ENCODE measurements at places on chromosomes 12 and 14.
A peak's percentile ranks its signal among the peaks of the same experiment; 100 is the strongest.

- DNase-seq: no peak
Measured at GRCh38 chr14:31300296-31300695, 92.7 kb upstream of the HECTD1 start.

DNA sequence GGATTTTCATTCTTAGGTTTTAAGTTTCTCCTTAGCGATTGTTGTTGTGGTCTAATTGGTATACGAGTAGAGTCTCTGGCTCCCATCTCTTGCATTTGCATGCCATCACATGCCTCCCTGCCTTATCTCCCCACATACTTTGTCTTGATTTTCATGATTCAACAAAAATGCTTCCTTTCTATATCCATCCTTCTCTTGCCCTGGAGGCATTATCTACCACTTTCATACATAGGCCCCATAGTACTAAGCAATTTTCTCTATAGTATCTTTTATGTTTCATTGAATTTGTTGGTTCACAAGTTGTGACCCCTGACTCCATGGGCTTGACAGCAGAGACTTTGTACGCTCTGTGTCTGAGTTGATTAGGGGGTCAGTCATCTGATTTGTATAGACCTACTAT is 226.1 kb downstream of the ACSS3 start:
- DNase-seq: no peak

DNA sequence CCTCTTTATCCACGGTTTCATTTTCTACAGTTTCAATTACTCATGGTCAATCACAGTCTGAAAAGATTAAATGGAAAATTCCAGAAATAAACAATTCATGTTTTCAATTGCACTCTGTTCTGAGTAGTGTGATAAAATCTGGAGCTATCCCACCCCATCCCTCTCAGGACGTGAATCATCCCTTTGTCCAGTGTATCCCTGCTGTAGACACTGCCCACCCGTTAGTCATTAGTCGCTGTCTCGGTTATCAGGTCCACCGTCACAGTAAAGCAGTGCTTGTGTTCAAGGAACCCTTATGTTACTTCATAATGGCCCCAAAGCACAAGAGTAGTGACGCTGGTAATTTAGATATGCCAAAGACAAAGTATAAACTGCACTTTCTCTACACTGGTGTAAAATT is 141.0 kb upstream of the LMNTD1 start:
- DNase-seq: no peak

- no peak for DNase-seq
Measured at GRCh38 chr12:96261557-96261956, 67.4 kb downstream of the ELK3 start.

DNA sequence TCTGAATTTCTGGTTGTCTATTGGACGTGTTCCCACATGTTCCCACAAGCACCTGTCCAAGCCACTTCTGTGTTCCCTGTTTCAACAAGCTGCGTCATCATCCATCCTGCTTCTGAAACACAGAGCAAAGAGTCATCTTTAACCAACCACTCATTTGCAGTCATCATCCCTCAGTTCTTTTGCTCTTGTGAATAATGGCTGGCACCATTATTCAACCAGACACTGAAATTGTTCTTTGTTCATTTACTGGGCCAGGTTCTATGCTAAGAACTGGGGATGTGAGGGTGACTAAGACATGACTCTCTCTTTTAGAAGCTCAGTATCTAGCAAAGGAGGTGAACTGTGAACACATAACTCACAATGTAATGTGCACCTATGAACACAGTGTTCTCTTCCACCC is 40.7 kb upstream of the ANO4 start:
- no peak for DNase-seq

- peak; percentile 95 for DNase-seq
Measured at GRCh38 chr14:95741038-95741490, 27.1 kb upstream of the TCL1A start.

DNA sequence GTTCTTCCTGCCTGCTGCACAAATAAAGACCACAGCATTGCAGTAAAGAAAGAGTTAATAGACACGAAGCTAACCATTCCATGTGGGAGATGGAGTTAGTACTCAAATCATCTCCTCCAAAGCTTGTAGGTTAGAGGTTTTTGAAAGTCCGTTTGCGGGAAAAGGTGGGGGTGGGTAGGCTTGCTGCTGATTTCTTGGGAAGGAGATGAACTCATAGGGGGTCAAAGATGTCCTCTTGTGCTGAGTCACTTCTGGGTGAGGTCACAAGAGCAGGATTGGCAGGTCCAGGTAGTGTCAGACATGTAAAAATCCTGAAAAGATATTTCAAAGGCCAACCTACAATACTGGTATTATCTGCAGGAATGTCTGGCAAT is 66.4 kb downstream of the PTHLH start:
- DNase-seq: no peak

DNA sequence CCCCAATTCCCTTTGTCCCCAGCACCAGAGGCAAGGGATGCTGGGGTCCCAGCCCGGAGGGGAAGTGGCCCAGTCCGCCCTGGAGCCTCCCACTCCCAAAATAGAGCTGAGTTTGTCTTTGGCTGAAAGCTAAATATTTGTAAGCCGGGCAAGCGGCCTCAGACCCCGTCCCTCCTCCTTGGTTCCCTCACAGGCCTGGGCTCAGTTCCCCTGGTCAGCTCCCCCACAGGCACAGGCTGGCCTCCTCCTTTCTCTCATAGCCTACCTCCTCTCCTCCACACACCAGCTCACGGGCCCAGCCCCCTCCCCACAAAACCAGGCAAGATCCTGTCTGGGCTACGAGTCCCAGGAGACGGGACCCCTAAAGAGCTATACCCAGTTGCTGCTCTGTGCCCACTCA is 1.3 kb downstream of the SP7 start:
- no peak for DNase-seq

- DNase-seq: peak; percentile 48
Measured at GRCh38 chr12:123237646-123238329, 4.6 kb downstream of the MTRFR start.

DNA sequence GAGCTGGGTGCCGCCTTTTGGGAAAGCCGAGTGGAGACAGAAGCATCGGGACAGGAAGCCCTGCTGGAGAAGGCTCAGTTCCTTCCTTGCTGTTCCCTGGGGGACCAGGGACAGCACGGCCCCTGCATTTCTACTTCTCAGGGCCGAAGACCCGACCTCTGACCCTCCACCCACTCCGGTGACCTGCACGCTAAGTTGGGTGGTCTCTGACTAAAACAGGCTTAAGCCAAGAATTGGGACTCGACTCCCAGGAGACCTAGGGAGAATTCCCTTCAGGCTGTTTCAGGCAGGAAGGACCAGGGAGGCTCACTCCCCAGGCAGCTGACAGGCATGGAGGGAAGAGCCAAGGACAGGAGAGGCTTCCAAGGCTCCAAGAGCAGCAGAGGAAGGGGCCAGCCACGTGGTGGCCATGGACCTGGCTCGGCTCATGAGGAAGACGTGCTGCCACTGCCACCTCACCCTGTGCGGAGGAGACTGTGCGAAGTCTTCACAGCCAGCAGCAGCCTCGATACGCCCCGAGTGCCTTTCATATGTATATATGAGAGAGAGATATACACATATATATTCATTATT is 43.9 kb downstream of the DCAF4 start:
- DNase-seq: no peak

- no peak for DNase-seq
Measured at GRCh38 chr12:114123108-114123507, 157.0 kb upstream of the RBM19 start.

GRCh38 chr12:8553088-8553627 is 12.5 kb upstream of the CLEC4E start:
- DNase-seq: no peak

DNA sequence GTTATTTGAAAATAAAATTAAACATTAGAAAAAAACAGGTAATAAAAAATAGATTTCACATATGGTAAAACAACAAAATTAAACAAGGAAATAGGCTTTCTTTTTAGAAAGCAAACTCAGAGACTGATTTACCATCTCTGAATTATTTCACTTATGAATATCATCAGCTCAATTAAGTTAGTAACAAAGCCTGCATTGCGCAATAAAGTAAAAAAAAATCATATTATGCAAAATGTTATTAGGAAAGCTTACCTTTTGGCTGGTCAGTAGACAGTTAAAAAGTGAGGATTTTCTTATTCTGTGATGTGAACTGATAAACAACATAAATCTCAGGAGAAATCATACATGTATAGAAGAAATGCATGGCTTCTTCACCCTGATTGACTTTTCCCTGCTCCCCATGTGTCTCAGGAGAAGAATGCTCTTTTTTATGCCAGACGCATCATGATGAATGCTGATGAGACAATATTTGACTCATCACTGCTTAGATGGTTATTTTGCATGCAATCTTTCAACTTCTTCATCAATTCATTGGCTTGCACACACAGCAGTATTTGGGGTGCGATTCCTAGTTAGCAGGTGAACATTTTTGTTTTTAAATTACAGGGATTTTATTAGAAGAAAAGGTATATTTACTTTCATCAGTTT is 124.5 kb upstream of the USP15 start:
- DNase-seq: no peak

DNA sequence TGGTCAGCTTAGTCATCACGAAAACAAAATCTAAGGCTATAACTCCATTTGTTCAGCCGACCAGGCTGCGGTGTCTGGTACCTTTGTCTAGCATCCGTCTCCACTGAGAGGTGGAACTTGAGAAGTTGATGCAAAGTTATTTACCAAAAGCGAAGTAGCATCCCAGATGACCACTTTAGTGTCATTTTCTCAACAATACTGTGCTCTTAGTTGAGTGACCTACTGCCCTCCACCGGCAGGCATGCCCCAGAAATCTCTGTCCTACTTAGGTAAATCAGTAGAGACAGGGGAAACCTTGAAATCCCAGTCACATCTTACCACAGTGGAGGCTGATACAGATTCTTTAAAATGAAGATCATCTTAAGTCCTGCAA is 1.3 kb upstream of the ST8SIA1 start:
- DNase-seq: no peak

DNA sequence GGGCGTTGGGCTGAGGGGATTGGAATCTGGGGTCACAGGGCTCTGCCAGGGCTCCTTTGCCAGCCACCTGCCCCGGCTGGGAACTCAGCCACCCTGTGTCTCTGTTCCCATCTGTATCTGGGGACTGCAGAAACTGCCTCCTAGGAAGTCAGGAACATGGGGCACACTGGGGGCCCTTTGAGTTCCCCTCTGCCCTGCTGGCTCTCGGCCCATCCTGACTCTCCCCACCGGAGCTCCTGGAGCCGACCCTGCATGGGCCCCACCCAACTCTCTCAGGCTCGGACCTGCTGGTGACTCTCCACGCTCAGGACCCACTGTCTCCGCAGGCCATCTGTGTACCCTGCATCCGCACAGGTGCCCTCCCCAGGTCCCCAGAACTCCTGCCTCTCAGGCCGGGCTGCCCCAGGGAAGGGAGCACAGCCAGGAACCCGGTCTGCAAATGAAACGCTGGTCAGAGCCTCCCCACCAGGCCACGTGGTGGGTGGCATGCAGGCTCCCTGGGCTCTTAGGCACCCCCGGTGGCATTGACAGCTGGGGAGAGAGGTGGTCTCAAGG is 82.8 kb downstream of the KIF26A start:
- no peak for DNase-seq

- no peak for DNase-seq
Measured at GRCh38 chr14:95722525-95723190, 8.7 kb upstream of the TCL1A start.

- no peak for DNase-seq
Measured at GRCh38 chr14:26444822-26445221, 153.0 kb downstream of the NOVA1 start.

DNA sequence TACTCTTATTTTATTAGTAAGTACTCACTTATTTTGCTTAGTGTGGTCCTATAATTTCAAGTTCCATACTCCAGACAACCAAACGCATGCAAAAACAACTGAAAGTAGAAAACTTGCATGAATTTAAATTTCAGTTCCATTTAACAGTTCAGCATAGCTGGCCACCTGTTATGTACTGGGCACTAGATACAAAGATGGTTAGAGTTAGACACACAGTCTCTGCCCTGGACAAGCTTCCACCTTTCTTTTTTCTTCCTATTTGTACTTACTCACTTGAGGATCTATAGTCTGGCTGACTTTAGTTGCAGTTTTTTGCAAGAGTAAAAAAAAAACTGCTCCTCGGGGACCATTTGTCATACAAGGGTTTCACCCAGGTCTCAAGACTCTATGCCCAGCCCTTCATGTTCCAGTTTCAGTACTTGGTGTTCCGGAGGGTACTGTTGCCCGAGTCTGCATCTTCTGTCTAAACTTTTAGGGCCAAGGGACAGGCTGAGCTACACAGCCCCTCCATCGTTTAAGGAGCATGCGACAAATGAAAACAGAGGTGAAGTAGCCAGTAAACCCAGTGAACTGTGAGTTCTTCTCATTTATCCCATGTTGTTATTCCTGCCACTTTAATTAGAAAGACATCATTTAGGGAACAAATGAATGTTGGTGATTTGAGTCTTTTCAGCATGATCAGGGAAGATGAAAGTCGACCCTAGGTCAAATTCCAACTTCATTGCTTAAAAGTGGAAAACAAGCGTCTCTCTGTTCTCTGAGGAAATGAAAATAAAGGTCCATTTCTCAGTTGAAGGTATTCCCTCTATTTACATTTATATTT is 22.3 kb downstream of the RPGRIP1 start:
- no peak for DNase-seq

GRCh38 chr12:29895966-29896365 is 112.2 kb upstream of the TMTC1 start:
- DNase-seq: no peak
